ENCODE measurements at places on chromosomes 2 and 18.

DNA sequence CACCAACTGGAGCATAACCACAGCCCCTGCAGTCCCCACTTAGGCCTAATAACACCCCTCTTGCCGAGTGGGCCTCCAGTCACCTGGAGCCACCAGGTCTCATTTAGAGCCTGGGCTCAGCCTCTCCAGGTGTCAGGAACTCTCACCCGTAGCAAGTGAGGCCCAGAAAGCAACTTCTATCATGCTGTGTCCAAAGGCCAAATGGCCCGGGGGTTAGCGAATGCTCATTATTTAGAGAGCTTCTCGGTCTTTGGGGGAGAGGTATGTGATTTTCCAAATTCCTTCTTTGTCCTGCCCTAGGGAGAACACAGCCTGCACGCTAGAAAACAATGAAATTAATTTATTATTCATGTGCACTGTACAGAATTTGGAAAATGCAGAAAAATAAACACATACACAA lies 109.9 kb upstream of the PTPRM start:
- DNase-seq: no peak

GRCh38 chr2:189602233-189602632 lies 21.6 kb upstream of the SLC40A1 start:
- DNase-seq: no peak

DNA sequence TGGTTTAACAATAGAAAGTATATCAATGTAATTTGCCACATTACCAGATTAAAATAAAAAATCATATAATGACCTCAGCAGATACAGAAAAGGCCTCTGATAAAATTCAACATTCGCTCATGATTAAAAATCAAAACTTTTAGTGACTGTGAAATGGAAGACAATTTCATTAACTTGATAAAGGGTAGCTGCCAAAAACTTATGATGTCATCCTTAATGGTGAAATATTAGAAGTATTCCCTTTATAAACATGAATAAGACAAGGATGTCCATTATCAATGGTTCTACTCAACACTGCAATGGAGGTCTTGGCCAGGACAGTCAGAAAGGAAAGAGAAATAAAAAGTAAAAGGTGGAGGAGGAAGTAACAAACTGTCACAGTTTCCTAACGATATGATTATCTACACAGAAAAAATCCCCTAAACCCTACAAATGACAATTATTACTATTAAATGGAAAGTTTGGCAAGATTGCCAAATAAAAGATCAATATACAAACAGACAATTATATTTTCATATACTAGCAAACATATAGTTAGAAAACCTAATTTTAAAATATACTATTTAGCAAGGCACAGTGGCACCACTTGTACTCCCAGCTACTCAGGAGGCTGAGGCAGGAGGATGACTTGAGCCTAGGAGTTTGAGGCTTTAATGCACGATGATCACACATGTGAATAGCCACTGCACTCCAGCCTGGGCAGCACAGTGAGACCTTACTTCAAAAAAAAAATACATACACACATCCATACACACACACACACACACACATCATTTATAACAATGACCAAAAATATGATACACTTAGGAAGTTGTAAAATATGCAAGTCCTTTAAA lies 12.8 kb downstream of the METTL8 start:
- DNase-seq: no peak

DNA sequence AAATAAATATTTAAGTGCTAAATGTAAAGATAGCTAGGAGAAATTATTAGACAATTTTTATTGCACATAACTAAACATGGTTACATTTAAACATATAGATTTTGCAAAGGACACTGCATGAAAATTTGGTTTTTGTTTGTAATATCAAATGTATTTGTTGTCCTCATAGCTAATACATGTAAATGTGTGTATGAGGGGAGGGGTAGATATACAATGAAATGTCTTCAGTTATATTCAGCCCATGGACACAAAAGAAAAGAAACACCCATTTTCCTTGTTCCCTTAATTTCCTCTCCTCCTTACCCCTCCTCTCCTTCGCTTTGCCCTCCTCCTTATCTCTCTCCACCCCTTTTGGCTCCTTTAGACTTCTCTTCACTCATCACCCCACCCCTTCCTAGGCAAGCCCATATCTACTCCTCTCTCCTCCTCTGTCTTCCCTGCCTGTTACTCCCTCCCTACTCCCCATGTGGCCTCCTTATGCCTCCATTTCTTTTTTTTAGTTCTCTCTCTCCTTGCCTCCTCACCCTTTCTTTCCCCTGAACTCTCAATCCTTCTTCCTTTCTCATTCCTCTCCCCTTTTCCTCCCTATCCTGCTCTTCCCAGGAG lies 1.4 kb downstream of the COL3A1 start:
- no peak for DNase-seq

DNA sequence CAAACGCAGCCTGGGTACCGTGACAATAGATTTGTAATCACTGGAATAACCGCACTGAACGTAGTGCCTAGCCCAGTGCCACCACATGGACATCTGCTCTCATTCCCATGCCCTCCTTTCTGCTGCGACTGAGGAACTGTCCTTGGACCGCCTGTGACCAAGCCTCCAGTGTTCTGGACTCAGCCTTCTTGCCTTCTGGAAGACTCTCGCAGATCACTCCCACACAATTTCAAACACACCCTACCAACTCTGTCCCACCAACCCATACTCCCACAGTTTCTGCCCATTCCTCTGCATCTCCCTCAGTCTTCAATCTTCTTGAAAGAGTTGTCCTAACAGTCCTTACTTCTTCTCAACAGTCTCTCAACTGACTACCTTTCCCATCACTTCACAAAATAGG lies 2.1 kb downstream of the RNF149 start:
- DNase-seq: peak; percentile 22

GRCh38 chr18:58407649-58408407 lies 221.1 kb downstream of the ALPK2 start:
- no peak for DNase-seq

GRCh38 chr2:3115301-3116042 lies 262.1 kb downstream of the EIPR1 start:
- no peak for DNase-seq

GRCh38 chr2:111670776-111671175 lies 213.2 kb downstream of the ANAPC1 start:
- DNase-seq: no peak

GRCh38 chr2:181356526-181357130 lies 100.6 kb upstream of the ITGA4 start:
- no peak for DNase-seq

DNA sequence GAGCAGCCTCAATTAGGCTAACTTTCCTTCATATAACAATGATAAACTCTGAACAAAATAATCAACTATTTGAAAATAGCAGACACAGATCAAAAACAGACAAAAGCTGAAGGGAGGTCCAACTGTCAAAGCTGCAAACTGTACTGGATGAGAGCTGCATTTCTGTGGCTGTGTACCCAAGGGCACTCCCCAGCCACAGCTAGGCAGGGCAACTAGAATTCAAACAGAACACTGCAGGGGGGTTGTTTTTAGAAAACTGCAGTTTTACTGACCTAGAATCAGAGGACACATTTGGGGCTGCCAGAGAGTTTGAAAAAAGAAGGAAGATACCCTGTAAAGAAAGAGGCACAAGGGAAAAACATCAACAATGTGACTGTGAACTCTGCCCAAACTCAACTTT lies 56.8 kb downstream of the SMAD2 start:
- no peak for DNase-seq

DNA sequence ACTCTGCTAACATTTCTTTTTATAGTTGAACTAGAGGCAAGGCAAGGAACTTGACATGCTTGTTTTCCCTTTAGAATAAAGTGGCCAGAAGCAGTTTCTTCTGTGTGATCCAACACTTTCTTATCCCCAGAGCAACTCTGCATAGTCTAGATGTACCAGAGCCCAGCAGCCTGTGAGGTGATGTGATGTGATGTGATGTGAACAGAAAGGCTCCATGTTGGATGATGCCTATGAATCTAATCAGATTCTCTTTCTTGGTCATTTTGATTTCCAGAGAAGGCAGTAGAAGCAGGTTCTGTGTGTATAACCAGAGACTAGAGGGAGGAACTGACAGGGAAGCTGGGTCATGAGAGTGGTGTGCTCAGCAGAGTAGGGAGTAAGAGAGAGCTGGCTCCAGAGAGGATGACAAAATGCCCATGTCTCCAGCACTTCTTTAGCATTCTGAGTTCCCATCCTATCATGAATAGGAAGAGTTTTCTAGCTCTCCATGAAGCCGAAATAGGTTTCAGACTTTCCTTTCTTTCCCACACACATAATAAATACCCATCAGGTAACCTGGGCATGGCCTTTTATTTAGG lies 31.0 kb upstream of the PTH2R start:
- DNase-seq: no peak

DNA sequence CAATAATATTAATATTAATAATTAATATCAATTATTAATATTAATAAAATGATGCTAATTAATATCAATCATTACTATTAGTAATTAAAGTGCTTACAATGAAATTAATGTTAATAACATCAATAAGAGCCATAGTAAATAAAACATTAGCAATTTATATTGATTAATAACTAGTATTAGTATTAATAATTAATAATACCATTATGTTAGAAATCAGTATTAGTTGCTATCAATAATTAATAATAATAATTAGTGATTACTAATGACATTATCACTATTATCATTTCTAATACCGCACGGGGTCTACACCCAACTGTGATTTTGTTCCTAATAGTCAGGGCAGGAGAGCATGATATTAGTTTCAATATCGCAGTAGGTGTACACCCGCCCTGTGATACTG lies 22.8 kb upstream of the AQP4 start:
- no peak for DNase-seq

DNA sequence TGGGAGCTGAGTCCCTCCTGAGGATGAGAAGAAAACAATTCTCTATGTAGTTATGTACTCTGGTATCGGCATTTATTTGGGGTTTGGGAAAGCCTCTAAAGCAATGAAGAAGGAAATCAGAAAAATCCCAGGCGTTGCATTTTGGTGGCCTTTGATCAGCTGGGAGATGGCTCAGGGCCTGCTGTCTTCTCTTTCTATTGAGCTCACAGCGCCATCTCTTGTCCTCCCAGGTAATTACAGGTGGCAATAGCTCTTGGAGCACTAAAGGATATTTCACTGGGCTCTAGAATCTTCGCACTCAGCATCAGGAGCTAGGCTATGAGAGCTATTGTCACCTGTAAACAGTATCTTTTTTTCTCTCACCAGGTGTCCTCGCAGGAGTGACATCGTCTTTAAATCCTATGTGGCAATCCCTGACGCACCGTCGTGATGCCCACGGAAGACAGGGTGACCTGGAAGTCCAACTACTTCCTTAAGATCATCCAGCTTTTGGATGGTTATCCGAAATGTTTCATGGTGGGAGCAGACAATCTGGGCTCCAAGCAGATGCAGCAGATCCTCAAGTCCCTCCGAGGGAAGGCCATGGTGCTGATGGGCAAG lies 76.1 kb upstream of the PMAIP1 start:
- peak; percentile 49 for DNase-seq

DNA sequence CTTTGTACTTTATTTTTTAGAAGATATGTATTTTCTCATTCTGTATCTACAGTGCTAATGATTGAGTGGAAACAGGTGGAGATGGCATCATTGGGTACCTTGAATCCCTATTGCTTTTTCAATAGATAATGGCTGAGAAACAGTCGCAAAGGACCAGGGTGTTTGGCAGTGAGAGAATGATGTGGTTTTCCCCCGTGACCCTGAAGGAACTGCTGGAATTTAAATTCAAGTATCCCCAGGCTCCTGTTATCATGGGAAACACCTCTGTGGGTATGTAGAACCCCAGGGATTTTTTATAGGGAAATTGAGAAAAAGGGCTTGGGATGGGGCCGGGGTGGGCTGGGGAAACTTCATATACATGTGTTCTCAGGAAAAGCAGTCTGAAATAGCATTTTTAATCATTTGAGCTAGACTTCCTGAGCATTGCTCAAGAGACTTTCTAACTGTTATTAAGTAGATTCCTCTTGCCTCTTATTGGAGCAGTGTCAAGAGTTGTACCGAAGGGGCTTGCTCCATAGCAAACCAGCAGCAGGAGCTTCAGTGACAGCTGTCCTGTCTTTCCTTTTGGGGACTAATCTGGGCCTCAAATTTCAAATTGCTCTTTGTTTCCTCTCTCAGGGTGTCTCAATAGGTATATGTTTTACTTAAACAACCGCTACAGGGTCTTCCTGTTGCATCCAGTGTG lies 18.9 kb downstream of the AOX1 start:
- no peak for DNase-seq

DNA sequence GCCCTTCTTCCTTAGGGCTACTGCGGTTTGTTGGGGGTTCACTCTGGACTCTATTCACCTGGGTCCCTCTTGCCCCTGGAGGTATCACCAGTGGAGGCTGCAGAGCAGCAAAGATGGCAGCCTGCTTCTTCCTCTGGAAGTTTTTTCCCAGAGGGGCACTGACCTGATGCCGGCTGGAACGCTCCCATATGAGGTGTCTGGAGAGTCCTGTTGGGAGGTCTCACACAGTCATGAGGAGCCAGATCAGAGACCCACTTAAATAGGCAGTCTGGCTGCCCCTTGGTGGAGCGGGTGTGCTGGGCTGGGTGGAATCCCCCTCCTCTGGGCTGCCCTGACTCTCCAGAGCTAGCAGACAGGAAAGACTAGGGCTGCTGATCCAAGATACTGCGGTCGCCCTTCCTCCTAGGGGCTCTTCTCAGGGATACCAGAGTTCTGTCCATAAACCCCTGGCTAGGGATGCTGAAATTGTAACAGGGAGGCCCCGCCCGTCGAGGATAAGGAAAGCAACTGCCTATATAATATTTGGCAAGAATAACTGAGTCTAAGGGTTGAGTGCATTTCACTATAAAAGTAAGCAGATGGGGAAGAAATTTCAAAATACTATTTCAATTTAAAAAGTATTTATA lies 140.7 kb downstream of the NOL4 start:
- DNase-seq: no peak

- peak; percentile 7 for DNase-seq
Observed at GRCh38 chr18:48230467-48231113, 178.6 kb downstream of the ZBTB7C start.

- no peak for DNase-seq
Observed at GRCh38 chr2:6392966-6393365, 472.7 kb downstream of the CMPK2 start.

- no peak for DNase-seq
Observed at GRCh38 chr2:140990416-140990815, 1140.4 kb downstream of the LRP1B start.

DNA sequence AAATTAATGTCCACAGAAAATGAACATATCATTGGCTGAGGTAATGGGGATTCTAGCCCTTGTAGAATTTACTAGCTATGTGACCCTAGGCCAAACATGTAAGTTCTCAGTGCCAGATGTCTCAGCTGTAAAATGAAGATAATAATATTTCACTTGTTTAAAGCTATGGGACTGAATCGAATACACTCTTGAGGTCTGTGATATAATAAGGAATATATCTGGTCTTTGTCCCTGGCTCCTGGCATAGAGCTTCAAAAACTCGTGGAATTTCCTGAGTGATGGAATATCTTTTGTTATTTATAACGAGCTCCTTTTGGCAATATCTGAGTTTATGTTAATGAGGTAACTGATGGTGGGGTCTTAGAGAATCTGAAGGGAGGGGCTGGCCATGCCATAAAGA lies 201.4 kb upstream of the CYP26B1 start:
- no peak for DNase-seq

All from CD4-positive, alpha-beta T cell treated with Interleukin-17A for 1 hour (primary cell).